ENCODE measurements at places on chromosomes 12 and 14.

DNA sequence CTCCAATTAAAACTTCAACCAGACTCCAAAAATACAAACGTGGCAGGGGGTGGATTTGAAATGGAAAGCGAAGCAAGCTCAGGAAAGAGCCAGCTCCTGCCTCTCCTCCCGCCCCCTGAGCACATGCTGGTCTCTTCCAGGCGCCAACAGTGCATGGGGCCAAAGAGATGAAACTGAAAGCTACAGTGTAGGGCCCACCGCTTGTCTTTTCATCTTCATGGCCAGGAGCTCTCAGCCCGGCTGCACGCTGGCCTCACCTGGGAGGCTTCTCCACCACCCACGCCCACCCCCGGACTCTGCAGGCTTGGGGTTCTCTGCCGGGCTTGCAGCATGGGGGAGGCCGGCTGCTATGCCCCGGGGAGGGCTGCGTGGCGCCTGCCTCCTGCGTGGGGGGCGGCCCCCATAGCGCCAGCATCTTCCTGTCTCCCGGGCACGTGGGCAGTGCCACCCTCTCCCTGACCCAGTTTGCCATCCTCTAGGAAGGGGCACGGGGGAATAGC is 2.0 kb downstream of the RIMBP2 start:
- no peak for DNase-seq

- no peak for DNase-seq
These were observed 890.8 kb upstream of the USP15 start for GRCh38 chr12:61369241-61369910.

DNA sequence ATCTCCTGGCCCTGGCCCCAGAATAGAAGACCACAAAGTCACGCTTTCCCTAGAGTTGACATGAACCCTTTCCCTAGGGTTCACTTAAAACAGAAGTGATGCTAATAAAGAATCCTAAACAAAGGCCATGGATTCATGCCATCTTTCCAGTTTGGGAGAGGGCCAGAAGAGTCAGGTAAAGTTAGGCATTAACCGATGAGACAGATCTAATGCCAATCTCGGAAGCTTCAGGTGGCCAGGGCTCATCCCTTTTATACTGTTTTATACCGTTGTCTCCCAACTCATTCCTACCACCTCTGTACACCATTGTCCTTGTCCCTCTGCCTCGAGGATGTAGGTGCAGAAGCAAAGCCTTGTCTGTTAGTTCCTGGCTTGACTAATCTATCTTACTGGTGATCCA is 22.8 kb upstream of the ACTR10 start:
- DNase-seq = no peak

- DNase-seq = no peak
These were observed 43.0 kb downstream of the RASSF8 start for GRCh38 chr12:26001530-26001929.

DNA sequence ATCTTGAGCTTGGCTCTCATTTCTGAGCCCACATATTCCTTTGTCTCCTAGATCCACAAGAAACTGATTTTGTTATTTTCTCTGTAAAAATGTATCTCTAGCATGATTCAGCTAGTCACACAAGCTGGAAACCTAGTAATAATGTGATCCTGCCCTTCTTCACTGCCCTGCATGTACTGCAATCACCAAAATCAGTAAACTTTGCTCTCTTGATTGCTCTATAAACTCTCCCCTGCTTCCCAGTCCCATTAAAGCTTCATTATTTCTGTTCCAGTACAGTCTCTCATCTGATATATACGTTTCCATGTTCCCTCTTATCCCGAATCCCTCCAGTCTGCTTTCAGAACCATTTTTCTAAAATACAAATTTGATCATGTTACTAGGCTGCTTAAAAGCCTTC is 166.5 kb downstream of the MSRB3 start:
- DNase-seq = no peak

DNA sequence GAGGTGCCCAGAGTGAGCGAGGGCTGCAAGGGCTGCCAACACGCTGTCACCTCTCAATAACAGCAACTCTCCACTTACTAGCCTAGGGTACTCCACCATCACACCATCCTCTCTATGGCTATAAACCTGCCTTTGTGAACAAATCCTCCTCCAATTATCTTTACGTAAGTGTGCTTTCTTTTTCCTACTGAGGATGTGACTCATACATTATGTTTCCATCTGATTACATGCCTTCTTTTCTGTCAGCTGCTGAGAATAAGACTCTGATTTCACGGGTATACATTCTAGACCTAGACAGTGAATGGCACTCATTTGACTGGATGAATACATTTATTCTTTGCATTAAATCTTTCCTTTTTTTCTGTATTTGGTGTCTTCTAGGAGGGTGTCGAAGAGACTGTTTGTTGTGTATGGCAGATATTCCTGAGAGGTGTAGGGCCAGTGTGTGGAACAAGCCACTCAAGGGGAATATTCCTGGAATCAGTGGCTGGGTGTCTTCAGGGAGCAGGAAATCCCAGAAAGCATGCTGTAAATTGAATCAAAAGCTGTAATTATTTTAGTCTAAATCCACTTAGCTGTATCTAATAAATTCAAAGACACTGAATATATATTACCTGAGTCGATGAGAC is 327.3 kb upstream of the TMTC1 start:
- DNase-seq = no peak

DNA sequence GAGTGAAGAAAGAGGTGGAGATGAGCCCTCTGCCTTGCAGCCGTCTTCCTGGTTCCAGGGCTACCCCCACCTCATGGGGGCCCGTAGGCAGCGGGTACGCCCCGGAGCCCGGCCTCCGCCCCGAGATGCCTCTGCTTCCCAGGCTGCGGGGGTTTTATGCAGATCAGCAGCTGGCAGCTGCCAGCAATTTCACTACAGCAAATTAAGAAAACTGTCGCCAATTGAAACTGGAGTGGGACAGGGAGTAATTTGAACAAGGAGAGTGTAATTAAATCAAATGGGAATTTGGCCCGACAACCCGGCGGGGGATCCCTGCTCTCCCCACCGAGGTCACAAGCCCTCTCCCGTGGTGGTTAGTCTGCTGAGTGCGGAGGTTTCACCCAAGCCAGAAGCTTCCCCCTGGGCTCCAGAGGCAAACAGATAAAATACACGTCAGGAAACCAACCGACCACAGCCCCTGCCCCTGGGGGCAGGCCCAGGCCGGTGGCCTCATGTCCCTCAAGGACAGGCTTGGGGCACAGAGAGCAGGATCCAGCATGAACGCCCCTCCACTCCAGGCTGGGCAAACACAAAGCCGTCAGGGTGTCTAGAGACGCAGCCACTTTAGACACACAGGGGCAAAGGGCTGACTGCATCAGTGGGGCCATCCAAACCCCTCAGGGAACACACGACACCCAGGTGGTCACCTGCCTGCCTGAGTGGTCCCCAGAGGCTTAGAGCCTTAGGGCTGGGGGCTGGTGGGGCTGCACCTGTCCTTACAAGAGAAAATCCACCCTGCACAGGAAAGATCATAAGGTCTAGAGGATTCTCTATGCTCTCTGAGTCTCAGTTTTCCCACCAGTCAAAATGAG is 53.8 kb downstream of the TESC start:
- DNase-seq = no peak

GRCh38 chr12:111557271-111558106 is 41.6 kb downstream of the ATXN2 start:
- DNase-seq = no peak

GRCh38 chr12:121866331-121866730 is 7.7 kb upstream of the HPD start:
- no peak for DNase-seq

GRCh38 chr12:59077575-59078426 is 157.5 kb upstream of the LRIG3 start:
- no peak for DNase-seq

Measured in C1 segment of cervical spinal cord (tissue), 14 donors.